Heart left ventricle (tissue), 16 donors: ENCODE measurements at places on chromosomes 2 and 18. TPM values are rescaled to one million over a fixed set of nuclear protein-coding genes. Genes with fewer than 3 reads are reported as not detected.
A peak's percentile ranks its signal among the peaks of the same experiment; 100 is the strongest.

The CCDC102B gene
- 4.0 TPM for total RNA-seq

The HADHA gene
- 569 TPM for total RNA-seq

The BOD1L2 gene
- not detected for total RNA-seq

The ALK gene
- total RNA-seq: 0.09 TPM

The ICOS gene
- not detected for total RNA-seq

The PLEKHH2 gene
- total RNA-seq: 3.2 TPM

The BCL2 gene
- total RNA-seq: 9.1 TPM

The IL36G gene
- total RNA-seq: not detected

The PLGLB2 gene
- 1.2 TPM for total RNA-seq

The THAP4 gene
- total RNA-seq: 68.7 TPM

The GCKR gene
- 1.1 TPM for total RNA-seq

The FBXO36 gene
- total RNA-seq: 1.9 TPM

The HK2 gene
- total RNA-seq: 17.1 TPM

The LTBP1 gene
- total RNA-seq: 80.3 TPM

The CDK5R2 gene
- total RNA-seq: not detected

The INSIG2 gene
- total RNA-seq: 9.1 TPM

- no peak for DNase-seq
Observed at GRCh38 chr2:178211943-178212342, 17.6 kb downstream of the OSBPL6 start.

DNA sequence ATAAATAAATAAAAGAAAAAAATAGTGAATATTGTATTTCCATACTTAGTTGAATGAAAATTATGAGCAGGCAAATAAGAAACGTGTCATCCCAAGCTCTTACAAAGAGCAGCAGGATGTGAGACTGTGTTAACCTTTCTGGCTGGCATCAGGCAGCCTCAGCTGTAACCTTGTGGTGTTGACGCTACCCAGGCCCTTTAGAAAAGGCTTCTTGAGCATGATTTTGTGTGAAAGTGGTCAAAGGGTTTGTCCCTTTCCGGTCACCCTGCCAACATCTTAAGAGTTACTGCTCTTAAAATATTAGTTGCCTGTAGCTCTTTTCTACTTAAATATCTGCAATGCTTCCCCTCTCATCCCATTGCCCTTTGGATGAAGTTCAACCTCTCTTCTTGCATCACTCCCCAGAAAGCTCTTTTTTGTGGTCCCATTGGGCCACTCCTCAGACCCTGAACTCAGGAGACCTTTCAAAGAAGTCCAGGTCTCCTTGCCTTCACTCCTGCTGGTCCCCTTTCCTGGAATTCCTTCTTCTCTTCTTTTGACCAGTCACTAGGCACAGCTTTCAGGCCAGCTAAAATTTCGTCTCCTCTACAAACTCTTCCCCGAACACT, 35.0 kb downstream of the RHOB start:
- DNase-seq: no peak

GRCh38 chr2:8514796-8515758, 166.8 kb upstream of the ID2 start:
- DNase-seq: peak; percentile 72

GRCh38 chr2:150486539-150487484, 655 bp downstream of the RND3 start:
- DNase-seq: peak; percentile 55

- no peak for DNase-seq
Observed at GRCh38 chr2:119522671-119523070, 1.6 kb downstream of the SCTR start.

DNA sequence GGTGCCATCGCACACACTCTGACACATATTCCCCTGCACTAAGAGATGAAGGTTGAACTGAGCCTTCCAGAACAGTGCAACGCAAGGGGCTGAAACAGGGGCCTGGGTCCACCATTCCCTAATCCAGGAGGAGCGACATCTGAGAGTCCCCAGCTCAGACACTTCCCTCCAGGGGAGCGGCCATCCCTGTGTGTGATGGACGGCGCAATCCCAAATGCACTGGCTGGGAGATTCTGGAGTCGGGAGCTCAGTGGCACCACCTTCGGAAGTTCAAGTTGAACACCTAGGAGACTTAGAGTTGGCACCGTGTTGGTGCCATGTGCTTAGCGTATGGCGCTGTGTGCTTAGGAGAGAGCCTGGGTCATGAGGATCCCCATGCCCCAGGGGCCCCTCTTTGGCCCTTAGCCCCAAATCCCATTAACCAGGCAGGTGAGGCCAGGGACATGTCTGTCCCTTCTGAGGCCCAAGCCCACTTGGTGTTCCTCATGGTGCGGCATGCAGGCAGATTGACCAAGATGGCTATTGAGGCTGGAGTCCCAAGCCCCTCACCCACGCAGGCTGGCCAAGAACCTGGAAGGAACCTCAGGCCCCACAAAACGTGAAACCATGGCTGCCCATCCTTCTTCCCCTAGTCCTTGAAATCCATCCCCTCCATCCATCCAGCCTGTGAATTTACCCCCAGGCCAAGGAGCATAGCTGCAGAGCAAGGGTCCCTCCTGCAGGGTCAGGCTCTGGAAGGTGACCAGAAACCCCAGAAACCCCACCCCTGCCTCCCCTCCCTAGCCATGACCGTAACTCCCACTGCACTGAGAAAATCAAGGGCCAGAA, 114.1 kb upstream of the OTOS start:
- DNase-seq: no peak

DNA sequence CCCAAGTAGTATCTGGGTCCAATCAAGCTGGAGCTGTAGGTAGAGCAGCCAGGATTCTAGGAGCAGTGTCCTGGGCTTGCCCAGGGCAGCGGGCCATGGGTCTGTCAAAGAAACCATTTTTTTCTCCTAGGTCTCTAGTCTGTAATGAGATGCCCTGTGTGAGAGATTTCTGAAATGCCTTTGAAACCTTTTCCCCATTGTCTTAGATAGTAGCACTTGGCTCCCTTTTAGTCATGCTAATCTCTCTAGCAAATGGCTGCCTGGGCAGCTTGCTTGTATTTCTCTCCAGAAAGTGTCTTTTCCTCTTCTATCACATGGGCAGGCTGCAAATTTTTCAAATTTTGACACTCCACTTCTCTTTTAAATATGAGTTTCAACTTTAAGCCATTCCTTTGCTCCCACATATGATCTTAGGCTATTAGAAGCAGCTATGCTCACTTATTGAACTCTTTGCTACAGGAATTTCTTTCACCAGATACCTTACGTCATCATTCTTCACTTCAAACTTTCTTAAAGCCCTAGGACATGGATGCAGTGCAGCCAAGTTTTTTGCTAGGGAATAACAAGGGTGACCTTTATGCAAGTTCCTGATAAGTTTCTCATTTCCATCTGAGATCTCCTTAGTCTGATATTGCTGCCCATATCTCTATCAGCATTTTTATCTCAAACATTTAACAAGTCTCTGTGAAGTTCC, 890.2 kb upstream of the VRK2 start:
- DNase-seq: no peak

- DNase-seq: no peak
Observed at GRCh38 chr18:31819106-31819924, 58.6 kb upstream of the SLC25A52 start.

DNA sequence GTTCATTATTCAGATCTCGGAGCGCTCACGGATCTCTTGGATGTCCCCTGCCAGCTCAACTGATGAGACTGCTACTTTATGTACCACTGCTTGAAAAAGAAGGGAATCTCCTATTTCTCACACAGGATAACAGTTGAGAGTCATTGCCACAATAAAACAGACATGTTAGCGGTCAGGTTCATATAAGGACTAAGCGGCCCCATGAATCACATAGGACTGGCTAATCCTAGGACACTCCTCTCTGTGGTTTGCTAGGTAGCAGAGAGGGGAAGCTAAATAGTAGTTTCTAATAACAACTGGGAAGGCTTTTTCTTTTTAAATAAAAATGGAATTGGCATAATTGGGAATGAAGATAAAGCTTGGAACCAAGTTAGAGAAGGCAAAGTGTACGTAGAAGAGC, 15.9 kb upstream of the TGFA start:
- no peak for DNase-seq

DNA sequence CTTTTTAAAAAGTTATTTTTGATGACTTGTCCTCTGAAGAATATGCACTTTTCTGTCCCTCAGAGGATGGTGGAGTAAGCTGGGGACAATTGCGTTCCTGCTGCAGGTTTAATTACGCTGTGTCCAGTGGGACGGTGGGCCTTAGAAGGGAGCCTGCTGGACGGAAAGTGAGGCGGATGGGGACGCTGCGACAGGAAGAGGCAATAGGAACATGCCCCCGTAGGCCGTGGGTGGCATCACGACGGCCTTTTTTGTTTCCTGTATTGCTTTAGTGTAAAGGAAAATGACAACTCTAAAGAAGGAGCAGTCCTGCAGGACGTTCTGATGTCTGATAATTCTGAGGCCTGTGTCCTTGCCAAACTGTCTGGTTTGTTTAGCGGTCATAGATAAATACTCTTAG, 121.6 kb downstream of the NFATC1 start:
- peak; percentile 37 for DNase-seq

GRCh38 chr2:129803032-129803431, 176.4 kb upstream of the RAB6C start:
- no peak for DNase-seq

- no peak for DNase-seq
Observed at GRCh38 chr2:223532161-223532560, 70.0 kb downstream of the SCG2 start.

DNA sequence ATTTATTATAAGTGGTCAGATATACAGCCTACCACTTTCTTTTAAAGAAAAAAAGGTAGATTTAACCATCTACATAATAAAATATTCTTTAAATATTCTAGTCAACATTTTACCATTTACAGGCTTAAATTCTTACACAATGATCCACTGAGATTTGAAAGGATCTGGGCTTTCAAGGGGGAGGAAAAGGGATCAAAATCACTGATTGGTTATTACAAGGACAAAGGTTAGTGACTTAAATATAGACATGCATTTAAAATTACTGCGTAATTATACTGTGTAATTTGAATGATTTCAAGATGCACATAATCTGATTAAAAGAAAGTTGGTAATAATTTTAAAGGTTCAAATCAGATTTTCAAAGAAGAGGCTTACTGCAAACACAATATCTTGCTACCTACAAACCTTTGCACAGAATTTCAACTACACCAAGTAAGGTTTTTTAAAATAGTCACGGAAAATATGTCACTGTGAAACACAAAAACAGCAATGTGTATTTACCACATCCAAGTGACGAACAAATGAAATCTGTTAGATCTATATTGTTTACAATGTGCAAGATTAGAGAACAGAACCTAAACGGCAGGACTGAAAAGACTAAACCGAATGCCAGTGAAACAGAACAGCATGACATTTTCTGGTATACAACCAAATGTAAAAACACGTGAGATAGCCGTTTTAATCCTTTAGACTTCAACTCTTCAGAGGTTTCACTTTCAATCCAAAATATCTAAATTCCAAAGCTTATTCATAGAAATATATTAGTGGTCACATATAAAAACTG, 40.8 kb downstream of the RTN4 start:
- DNase-seq: no peak

DNA sequence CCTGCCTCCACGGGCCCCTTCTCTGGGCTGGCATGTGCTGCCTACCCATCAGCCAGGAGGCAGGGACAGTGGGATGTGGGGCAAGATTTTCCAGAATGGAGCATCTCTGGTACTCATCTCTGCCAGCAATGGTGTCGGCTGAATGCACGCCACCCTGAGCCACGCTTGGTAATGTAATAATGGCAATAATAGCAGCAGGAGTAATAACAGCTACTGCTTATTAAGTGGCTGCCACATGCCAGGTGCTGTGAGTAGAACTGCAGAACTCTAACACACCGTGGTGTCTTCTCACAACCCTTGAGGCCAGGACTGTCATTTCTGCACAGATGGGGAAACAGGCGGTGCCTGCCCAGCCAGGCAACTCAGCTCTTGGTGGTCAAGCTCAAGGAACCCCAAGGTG, 113.6 kb downstream of the CELF4 start:
- no peak for DNase-seq

DNA sequence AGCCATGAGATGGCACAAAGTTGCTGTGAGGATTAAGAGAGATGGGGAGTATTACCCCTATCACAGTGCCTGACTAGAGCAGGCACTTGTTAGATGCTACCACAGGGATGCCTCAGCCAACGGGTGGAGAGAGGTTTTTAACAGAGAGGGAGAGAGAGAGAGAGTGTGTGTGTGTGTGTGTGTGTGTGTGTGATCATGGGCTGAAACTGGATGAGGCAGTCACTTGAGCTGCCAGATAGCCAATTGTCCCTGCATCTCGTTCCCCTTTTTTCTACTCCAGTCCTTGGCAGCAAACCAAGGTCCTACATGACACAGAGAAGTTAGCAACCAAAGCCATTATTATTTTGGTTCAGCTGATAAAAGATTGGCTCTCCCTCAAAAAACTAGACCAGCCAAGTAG, 3.0 kb downstream of the CD8A start:
- DNase-seq: no peak

GRCh38 chr2:47064106-47064505, 91.0 kb downstream of the STPG4 start:
- DNase-seq: no peak

DNA sequence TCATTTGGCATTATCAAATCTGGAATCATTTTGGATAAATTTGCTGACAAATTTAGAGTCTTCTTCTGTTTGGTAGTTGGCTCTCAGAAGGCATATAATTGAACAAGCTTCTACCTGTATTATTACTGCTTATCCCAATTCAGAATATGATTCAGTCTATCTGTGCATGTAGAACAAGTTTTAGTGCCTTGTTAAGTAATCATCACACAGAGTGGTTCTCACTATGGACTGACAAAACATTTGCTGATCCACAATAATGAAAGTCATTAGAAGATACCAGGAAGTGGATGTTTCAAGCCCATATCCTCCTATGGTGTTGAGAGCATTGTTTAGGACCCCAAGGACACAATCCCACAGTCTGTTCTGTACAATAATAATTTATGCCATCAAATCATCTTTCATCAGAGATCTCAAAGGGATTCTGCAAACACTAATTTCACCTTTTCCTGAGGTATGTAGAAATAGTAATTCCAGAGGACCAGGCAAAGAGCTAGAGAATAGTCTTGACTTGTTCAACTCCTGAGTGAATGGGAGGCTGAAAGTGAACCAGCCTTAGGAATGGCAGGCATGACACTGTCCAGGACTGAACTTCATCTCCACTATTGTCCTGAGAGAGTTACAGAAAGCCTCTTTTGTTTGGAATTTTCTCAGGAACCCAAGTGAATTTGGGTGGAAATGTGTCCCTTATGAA, 29.6 kb upstream of the DSC1 start:
- no peak for DNase-seq

GRCh38 chr2:223113161-223113560, 61.2 kb downstream of the KCNE4 start:
- no peak for DNase-seq

GRCh38 chr2:102803897-102804217, 42.0 kb downstream of the TMEM182 start:
- DNase-seq: no peak

DNA sequence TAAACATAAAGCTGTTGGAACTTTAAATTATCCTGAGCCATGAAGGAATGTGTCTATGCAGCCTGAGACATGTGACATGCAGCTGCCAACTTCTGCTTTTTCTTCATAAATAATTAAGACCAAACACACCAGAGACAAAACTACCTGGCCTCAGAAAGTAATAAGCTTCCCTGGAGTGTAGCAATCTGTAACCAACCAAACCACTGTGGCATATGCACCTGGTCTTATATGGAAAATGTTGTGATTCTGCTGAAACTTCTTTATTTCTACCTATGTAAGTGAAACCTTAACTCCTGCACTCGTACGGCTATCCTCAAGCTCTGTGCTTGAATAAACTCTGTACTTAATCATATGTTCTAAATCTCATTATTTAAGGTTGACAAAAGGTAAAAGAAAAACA, 515.0 kb downstream of the TMEM182 start:
- DNase-seq: no peak
